ENCODE measurements at places on chromosomes 6 and 20. TPM values are rescaled to one million over a fixed set of nuclear protein-coding genes. Genes with fewer than 3 reads are reported as not detected.

GRCh38 chr6:34389034-34389433 is 3.4 kb downstream of the NUDT3 start:
- DNase-seq: no peak

- DNase-seq: no peak
Measured at GRCh38 chr20:36818185-36818584, 44.6 kb upstream of the DSN1 start.

- DNase-seq: no peak
Measured at GRCh38 chr6:36076178-36077063, 48.8 kb downstream of the MAPK14 start.

Gene MYB
- not detected for total RNA-seq

All from myocyte (in vitro differentiated cells).